ENCODE measurements at places on chromosomes 5 and 9.

- DNase-seq = no peak
These were observed 61.8 kb downstream of the SLC36A1 start for GRCh38 chr5:151509231-151509630.

DNA sequence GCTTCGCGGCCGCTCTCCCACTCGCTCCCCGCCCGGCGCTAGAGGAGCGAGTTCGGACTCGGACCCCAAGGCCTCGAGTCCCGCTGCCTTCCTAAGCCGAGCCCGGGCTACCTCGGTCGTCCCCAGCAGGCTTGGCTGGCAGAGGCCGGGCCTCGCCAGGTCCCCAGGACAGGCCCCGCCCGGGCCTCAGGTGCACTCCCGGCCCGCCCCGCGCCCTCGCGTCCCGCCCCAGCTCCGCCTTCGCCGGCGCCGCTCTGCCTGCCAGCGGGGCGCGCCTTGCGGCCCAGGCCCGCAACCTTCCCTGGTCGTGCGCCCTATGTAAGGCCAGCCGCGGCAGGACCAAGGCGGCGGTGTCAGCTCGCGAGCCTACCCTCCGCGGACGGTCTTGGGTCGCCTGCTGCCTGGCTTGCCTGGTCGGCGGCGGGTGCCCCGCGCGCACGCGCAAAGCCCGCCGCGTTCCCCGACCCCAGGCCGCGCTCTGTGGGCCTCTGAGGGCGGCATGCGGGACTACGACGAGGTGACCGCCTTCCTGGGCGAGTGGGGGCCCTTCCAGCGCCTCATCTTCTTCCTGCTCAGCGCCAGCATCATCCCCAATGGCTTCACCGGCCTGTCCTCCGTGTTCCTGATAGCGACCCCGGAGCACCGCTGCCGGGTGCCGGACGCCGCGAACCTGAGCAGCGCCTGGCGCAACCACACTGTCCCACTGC lies at the start of gene SLC22A5:
SLC22A5 (plus strand) TSS at position 237 of the 707 bp plus-strand sequence; CDS start at position 500, 263 bp downstream.
- DNase-seq = no peak

DNA sequence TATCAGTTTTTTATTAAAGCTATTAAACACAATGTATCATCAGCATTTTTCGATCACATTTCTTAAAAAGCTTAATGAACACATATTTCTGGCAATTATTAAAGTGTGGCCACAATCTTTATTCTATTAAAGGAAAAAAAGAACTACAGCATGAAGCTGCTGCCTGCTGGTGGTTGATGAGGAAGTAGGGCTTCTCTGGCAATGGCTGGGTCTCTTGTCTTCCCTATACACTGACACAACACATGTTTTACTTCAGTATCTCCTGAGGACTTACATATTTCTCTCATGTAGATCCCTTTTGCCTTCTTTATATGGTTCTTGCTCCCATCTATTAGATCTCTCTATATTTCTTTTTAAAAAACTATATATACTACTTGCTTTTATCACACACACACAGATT lies 590.7 kb downstream of the RAB3C start:
- DNase-seq = no peak

DNA sequence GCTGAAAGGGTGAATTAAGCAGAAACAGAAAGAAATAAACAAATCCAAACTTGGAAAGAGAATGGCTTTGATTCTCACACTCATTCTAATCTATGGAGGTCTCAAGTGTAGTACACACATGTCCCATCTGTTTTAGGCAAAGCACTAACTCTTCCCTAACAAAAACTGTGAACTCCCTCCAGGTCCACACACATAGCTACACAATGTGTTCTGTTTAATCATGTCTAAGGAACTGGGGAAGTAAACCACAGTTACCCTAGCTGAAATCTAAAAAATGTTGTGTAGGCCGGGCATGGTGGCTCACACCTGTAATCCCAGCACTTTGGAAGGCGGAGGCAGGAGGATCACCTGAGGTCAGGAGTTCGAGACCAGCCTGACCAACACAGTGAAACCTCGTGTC lies 118.7 kb upstream of the FST start:
- DNase-seq = no peak

Measured in HFF-Myc (cell line).